Hepatocyte (in vitro differentiated cells): ENCODE measurements at places on chromosomes 16 and 17. TPM values are rescaled to one million over a fixed set of nuclear protein-coding genes. Genes with fewer than 3 reads are reported as not detected.

DNA sequence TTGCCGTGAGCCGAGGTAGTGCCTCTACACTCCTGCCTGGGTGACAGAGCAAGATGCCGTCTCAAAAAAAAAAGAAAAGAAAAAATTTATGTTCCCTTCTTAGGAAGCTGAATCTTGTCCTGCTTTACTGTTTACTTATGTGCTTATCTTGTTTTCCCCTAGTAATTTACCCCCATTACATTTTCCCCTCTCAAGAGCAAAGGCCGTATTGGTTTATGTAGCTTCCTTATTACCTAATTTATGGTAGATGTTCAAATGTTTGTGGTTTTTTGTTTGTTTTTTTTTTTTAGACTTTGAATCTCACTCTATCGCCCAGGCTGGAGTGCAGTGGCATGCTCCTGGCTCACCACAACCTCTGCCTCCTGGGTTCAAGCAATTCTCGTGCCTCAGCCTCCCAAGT, 10.3 kb upstream of the SLC52A1 start:
- no peaks in the 10 kb centered on the region for H3K27me3 ChIP-seq
- no peak overlapping the region for H3K27ac ChIP-seq
- H3K36me3 ChIP-seq, result no peaks in the 10 kb centered on the region
- peaks cover 9% of the 10 kb centered on the region for H3K4me1 ChIP-seq
- no peak overlapping the region for H3K4me3 ChIP-seq

- DNase-seq, result no peak
- no peaks in the 10 kb centered on the region for H3K36me3 ChIP-seq
- H3K27me3 ChIP-seq, result no peaks in the 10 kb centered on the region
- H3K4me3 ChIP-seq, result no peak overlapping the region
These were observed 16.9 kb upstream of the MYLK3 start for GRCh38 chr16:46765050-46765449.

GRCh38 chr16:80691111-80691741, 113.2 kb downstream of the CDYL2 start:
- no peaks in the 10 kb centered on the region for H3K36me3 ChIP-seq
- DNase-seq, result no peak
- peaks cover 7% of the 10 kb centered on the region for H3K4me1 ChIP-seq
- H3K27me3 ChIP-seq, result no peaks in the 10 kb centered on the region

DNA sequence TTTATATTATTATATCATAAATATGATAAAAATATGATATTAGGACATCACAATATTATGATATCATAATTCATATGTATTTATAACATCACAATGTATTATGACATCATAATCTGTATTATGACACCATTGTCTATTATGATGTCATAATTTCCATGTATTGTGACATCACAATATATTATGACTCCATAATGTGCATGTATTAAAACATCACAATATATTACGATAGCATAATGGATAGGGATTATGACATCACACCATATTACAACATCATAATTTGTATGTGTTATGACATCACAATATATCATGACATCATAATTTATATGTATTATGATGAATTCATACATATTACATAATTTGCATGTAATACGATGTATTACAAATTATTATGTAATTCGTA, 1755.9 kb downstream of the TP53TG3F start:
- no peaks in the 10 kb centered on the region for H3K36me3 ChIP-seq
- no peak overlapping the region for H3K4me3 ChIP-seq
- no peaks in the 10 kb centered on the region for H3K4me1 ChIP-seq
- no peak for DNase-seq

DNA sequence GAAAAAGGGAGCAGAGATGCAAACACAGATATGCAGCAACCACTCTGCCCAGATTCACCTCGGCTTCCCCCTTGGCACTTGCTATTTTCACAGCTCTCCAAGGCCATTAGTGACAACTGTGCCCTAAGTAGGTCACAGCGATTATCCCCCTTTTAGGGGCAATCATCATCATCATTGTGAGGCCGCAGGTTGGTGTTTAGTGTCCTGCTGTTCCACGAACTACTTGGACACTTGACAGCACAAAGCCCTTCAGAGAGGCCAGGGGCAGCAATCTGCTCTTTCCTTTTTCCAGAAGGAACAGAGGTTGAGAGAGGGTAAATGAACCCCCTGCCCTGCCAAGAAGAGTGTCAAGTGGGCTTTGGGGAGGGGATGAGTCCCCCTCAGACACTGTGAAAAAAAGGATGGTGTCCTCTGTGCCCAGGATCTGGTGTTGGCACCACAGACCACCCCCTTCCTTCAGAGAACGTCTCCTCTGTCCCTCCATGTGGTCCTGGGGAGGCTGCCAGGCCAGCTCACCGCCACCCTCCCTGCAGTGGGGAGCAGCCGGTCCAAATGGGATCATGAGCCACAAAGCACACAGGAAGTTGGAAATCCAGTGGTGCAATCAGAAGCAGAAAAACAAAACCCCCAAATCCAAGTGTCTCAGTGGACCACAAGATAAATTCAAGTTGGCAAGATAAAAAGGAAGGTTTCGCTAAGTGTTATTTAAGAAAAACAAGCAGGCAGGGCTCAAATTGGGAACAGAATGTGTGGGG, 78.4 kb upstream of the MED9 start:
- no peak overlapping the region for H3K27ac ChIP-seq
- H3K27me3 ChIP-seq, result no peaks in the 10 kb centered on the region
- H3K4me3 ChIP-seq, result no peak overlapping the region
- H3K36me3 ChIP-seq, result no peaks in the 10 kb centered on the region
- H3K4me1 ChIP-seq, result no peaks in the 10 kb centered on the region
- no peak for DNase-seq

- peak; percentile 83 for DNase-seq
- peak overlapping the region; percentile 59 for H3K27ac ChIP-seq
- no peaks in the 10 kb centered on the region for H3K27me3 ChIP-seq
- H3K4me3 ChIP-seq, result no peak overlapping the region
These were observed 1.4 kb upstream of the SLC5A11 start for GRCh38 chr16:24844101-24845030.

GRCh38 chr16:3983081-3983520, 102.6 kb upstream of the CREBBP start:
- H3K27me3 ChIP-seq, result no peaks in the 10 kb centered on the region
- peak; percentile 91 for DNase-seq
- H3K4me3 ChIP-seq, result no peak overlapping the region
- no peak overlapping the region for H3K27ac ChIP-seq
- no peaks in the 10 kb centered on the region for H3K36me3 ChIP-seq
- peaks cover 12% of the 10 kb centered on the region for H3K4me1 ChIP-seq

DNA sequence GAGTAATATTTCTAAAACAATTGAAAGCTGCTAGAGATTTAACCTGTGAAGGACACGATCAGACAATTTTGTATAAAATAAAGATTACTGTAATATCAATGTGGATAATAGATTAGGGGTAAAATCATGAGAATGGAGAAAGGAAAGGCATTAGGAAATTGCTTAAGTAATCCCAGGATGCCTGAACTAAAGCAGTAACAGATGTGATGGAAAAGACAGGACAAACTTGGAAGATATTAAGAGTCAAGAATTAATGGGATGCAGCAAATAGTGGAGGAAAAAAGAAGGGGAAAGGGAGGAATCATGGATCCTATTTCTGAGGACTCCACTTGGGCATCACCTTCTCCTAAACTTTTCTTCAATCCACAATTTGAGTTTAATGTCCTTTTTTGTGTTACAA, 437.1 kb upstream of the PMFBP1 start:
- no peaks in the 10 kb centered on the region for H3K27me3 ChIP-seq
- H3K4me1 ChIP-seq, result no peaks in the 10 kb centered on the region
- no peak overlapping the region for H3K4me3 ChIP-seq
- H3K27ac ChIP-seq, result no peak overlapping the region

DNA sequence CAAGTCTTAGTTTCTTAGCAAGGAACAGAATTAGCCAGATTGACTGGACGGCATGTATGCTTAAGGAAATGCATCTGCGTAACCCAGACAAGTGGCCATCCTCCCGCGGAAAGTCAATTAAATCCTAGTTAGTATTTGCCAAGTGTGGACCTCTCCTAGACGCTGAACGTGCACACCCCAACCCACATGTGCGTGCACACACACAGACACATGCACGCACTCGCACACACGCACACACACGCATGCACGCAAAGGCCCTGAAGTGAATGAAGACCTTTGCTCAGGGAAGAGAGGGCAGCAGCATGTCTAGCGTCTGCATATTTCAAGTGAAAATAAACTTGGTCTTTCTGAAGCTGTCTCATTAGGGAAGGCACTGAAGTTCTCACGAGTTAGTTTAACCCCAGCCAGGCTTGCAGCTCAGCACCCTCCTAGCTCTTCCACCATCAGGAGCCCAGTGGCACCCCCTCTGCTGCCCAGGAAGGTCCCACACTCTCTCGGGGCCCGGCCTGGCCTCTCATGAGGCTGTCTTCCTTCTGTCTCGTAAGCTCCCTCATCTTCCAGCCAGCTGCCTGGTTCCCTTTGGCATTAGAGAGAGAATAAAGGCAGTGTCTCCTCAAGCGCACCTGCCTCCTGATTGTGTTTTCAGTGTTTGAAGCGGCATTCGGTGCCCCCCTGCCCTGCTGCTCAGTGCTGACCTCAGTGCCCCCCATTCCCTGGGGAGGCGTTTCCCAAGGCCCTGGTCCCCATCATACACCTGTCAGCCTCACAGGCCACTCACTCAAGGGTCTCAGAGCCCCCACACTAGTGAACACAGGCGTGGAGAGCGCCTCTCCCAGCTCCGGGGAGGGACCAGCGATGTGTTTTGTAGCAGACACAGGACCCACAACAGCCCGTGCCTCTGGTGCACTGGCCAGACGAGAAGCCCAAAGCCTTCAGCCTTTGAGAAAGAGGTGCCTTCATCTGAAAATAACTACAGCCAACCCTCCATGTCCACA, 52.2 kb upstream of the CHMP6 start:
- no peak for DNase-seq
- H3K4me1 ChIP-seq, result peaks cover 4% of the 10 kb centered on the region
- no peak overlapping the region for H3K4me3 ChIP-seq
- no peak overlapping the region for H3K27ac ChIP-seq

DNA sequence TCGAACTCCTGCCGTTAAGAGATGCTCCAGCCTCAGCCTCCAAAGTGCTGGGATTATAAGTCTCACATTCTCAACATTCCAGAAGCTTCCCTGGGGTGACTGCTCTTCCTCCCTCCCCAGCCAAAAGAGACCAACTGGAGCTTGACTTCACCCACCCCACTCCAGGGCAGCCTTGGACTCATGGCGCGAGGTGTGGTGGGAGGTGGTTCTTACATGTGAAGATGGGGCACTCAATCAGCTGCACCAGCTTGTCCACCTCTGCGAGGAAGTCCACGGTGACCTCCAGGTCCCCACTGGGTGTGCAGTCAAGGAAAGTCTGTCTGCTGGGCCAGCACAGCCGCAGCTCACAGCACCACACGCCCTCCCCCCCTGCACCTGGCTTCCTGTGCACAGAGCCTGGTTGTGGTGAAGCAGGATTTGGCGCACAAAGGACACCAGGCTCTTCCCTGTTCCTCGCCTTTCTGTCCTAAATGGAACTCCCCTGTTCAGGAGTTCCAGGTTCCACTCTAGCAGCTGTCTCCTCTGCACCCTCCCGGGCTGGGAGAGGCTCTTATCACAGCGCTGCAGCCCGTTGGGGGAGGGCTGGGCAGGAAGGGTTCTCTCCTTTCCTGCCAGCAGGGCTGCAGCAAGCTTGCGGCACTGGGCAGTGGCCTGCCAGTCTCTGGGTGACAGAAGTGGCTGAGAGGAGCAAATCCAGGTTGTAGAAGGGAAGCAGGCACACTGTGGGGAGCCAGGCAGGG, 9.6 kb upstream of the MTSS2 start:
- H3K4me1 ChIP-seq, result peaks cover 57% of the 10 kb centered on the region
- H3K4me3 ChIP-seq, result no peak overlapping the region
- no peaks in the 10 kb centered on the region for H3K27me3 ChIP-seq
- DNase-seq, result no peak
- H3K27ac ChIP-seq, result no peak overlapping the region

GRCh38 chr17:19724501-19725420, 8.4 kb upstream of the SLC47A2 start:
- no peak overlapping the region for H3K27ac ChIP-seq
- H3K36me3 ChIP-seq, result no peaks in the 10 kb centered on the region
- no peak overlapping the region for H3K4me3 ChIP-seq

DNA sequence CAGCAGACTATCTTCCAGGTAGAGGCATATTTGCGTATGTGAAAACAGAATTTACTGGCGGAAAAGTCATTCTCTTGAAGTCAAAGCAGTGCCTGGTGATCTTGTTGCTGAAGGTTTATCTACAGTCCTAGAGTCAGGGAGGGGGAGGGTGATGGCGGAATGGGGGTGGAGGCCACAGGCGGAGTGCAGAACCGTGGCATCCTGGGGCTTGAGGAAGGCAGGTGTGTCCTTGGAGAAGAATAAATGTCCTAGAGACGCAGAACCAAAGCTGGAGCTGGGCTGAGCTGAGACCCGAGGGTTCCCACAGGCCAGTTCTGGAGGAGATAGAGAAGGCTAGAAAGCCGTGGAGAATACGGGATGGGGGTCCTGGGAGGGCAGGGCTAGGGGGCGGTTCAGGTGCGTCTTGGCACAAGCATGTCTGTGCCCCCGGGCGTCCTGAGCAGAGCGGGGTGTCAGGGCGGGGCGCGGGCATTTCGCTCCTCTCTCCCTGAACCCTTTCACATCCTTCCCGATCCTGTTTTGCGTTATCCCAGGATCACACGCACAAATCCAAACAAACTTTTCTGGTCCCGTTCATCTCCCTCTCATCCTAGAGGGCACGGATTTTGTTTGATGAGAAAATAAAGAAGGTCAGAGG, 76.9 kb upstream of the CREBBP start:
- H3K27ac ChIP-seq, result no peak overlapping the region
- H3K27me3 ChIP-seq, result no peaks in the 10 kb centered on the region
- H3K4me1 ChIP-seq, result peaks cover 7% of the 10 kb centered on the region
- DNase-seq, result no peak

GRCh38 chr17:78647032-78647431, 69.8 kb upstream of the DNAH17 start:
- no peaks in the 10 kb centered on the region for H3K27me3 ChIP-seq
- no peaks in the 10 kb centered on the region for H3K4me1 ChIP-seq
- H3K36me3 ChIP-seq, result no peaks in the 10 kb centered on the region
- no peak for DNase-seq
- H3K27ac ChIP-seq, result no peak overlapping the region

GUCY2D gene
- total RNA-seq, result not detected in 2 replicates

PPL gene
- total RNA-seq, result 29.1 and 32.8 TPM in 2 replicates

TRPV2 gene
- total RNA-seq, result 1.8 and 7.7 TPM in 2 replicates

HCRT gene
- total RNA-seq, result not detected in 2 replicates

CCL2 gene
- total RNA-seq, result 27.4 and 27.5 TPM in 2 replicates

ABCA8 gene
- 3.4 and 6.0 TPM in 2 replicates for total RNA-seq

GNGT2 gene
- total RNA-seq, result 0.96 TPM in 1 of 2 replicates, not detected in the other
